A549 treated with CORT108297 at 1 μM for 4 hours (cell line): ENCODE measurements at places on chromosomes 4 and X. TPM values are rescaled to one million over a fixed set of nuclear protein-coding genes. Genes with fewer than 3 reads are reported as not detected.

SPACA5 gene
- total RNA-seq = not detected in 5 replicates

SPANXD gene
- not detected in 5 replicates for total RNA-seq

UGT2B11 gene
- total RNA-seq = 0.05 to 0.16 TPM (median 0.07 TPM) in 5 replicates

MGAT4D gene
- total RNA-seq = not detected in 5 replicates

SATL1 gene
- not detected in 5 replicates for total RNA-seq

GUCY1B1 gene
- total RNA-seq = 0.18 to 0.38 TPM (median 0.25 TPM) in 5 replicates

SSX2 gene
- total RNA-seq = not detected in 5 replicates

POU4F2 gene
- not detected in 5 replicates for total RNA-seq

NDST3 gene
- total RNA-seq = not detected in 5 replicates

CCDC110 gene
- total RNA-seq = 0.04 to 0.09 TPM (median 0.07 TPM) in 3 of 5 replicates, not detected in the others

KLHL15 gene
- 3.6 to 4.4 TPM (median 4.2 TPM) in 5 replicates for total RNA-seq
